ENCODE measurements at places on chromosomes 12 and 14.
A peak's percentile ranks its signal among the peaks of the same experiment; 100 is the strongest.

DNA sequence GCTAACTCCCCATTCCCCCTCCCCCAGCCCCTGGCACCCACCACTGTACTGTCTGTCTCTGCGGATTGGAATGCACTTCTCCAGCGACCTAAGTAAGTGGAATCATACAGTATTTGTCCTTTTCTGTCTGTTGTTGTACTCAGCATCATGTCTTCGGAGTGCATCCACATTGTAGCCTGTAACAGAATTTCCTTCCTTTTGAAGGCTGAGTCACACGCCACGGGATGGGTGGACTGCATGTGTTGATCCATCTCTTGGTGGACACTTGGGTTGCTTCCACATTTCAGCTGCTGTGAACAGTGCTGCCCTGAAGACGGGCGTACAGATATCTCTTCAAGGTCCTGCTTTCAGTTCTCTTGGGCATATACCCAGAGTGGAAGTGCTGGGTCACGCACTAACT lies 34.4 kb downstream of the DDX51 start:
- no peak for DNase-seq

DNA sequence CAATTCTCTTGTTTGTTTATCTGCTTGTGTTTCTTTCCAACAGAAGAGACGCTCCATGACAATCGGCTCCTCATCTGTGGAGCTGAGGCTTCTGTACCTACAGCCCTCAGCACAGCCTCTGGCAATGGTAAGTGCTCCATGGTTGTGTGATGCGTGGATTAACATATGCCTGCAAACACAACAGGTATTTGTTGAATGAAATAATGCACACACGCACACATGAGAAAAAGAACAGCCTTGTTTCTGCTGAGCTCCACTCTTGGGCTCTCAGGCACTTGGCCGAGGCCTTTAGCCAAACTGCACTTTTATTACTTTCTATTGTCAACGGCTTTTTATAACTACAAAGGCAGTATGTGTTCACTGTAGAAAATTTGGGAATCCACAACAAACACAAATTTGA lies 120.4 kb upstream of the TMCC3 start:
- no peak for DNase-seq

DNA sequence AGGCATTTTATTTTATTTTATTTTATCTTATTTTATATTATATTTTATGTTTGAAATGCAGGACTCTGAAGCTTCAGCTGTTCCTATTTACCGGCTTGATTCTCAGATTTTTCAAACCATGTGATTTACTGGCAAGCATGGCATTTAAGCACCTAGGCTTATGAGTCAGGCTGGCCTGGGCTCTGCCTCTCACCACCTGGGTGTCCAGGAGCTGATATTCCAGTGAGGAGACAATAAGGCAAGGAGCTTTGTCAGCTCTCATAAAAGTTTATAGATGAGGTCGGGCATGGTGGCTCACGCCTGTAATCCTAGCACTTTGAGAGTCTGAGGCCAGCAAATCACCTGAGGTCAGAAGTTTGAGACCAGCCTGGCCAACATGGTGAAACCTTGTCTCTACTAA lies 2.1 kb downstream of the DAO start:
- DNase-seq, result no peak

DNA sequence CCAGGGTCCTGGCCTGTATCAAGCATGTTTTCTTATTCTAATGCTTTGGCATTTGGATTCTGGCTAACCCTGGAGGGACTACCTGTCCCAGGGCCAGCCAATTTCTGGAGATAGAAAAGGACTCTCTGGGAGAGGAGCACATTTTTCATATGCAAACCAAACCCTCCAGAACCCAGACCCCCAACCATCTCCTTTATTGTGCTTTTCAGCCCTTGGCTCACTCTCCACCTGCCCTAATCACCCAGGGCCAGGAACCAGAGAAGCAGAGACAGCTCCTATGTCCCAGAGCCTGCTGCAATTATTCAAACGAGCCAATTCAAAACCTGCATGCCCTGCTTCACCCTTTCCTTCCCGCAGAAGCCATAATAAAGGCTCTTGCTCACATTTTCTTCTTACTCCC lies 23.8 kb downstream of the HSPB8 start:
- no peak for DNase-seq

GRCh38 chr12:52206304-52207040 lies 14.7 kb upstream of the KRT80 start:
- DNase-seq, result no peak

- no peak for DNase-seq
These were observed 205.0 kb downstream of the SUDS3 start for GRCh38 chr12:118581371-118581770.

- DNase-seq, result no peak
These were observed 156.5 kb upstream of the C14orf180 start for GRCh38 chr14:104422837-104423681.

GRCh38 chr14:89915114-89915878 lies 39.2 kb downstream of the EFCAB11 start:
- peak; percentile 84 for DNase-seq

- no peak for DNase-seq
These were observed 156.4 kb downstream of the ATP23 start for GRCh38 chr12:58097741-58098140.

DNA sequence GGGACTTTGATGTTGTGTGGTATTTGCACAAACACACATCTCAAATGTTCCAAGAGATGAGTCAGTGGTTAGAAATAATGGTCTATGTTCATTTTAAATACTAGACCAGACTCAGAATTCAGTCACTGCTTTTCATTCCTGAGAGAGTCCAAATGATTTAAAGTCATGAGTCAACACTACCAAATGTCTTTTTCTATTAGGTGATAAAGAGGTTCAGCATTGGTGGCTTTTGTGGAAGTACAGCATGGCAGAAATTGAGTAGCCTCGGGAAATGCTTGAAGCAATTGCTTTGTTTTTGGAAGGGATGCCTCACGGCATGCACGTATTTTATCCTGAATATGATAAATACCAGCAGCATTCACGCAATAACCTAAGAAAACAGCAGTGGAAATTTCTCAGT lies 115.7 kb downstream of the DIO2 start:
- peak; percentile 94 for DNase-seq

- no peak for DNase-seq
These were observed 34.1 kb downstream of the NOC4L start for GRCh38 chr12:132178316-132178715.

DNA sequence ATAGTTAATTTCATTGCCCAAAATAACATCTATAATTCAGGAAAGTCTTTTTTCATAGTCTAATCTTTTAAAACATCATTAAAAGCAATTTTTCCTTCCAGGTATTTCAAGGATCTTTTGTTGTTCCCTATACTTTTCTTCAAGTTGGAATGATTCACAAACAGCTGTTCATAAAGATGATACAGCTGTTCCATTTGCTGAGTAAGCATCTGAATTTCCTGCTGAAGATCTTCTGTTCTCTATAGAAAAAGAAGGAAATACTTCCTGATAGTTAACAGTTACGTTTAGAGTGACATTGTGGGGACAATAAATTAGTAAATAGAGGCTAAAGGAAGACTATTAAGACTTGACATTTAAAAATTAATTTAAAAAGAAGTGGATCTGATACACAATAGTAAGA lies 30.3 kb upstream of the ESR2 start:
- DNase-seq, result peak; percentile 57

GRCh38 chr12:41140117-41140516 lies 48.0 kb upstream of the PDZRN4 start:
- no peak for DNase-seq

DNA sequence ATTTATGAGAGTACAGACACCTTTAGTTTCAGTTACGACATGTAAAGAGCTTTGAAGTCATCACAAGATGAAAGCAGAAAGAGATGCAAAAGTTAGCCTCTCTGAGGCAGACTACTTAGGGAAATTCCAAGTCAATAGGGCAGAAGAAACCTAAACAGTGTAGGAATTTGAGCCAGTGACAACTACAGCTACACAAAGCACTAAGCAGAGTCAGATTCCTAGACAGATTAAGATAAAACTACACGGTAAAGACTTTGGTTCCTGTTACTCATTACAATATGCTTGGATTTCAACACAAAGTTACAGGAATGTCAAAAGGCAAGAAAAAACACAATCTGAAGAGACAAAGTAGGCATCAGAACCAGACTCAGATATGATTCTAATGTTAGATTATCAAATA lies 1302.3 kb downstream of the FSCB start:
- DNase-seq, result no peak

- DNase-seq, result no peak
These were observed 74.7 kb downstream of the DIO3 start for GRCh38 chr14:101635749-101636560.

- DNase-seq, result no peak
These were observed 7.1 kb upstream of the MYH6 start for GRCh38 chr14:23414906-23415820.

DNA sequence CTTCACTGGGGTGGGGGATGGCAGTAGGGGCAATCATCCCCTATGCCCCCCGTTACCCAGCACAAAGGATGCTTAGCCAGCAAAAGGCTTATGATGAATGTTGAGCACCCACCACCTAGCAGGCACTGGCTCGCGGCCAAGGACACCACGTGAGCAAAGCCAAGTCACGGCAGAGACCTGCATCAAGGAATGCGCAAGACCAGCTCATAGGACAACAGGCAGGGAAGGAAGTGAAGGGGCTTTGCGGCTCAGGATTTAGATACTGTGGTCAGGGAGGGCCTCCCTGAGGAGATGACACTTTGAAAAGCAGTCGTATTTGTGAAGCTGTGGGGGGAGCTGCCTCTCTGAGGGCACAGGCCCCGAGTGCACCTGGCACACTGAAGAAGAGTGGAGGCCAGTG lies 32.8 kb downstream of the SH2B3 start:
- peak; percentile 78 for DNase-seq

- no peak for DNase-seq
These were observed 29.9 kb downstream of the PPFIBP1 start for GRCh38 chr12:27553941-27554340.

- DNase-seq, result no peak
These were observed 125.2 kb downstream of the BCL11B start for GRCh38 chr14:99146616-99147365.

DNA sequence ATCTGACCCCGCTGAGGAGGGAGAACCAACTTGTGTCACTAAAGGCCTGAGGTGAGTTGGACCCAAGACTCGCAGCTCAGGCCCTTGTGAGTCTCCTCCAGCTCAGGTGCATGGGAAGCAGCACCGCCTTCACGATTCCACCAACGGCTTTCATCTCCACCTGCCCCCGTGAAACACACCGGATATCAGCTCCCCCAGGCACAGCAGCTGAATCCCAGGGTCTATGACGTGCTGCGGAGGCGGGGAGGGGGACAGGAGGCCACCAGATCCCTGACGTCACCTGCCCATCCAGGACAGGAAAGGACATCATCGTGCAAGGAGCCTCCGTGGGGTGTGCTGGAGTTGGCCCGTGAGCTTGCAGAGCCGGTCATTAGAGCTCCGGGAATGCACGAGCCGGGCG lies 18.5 kb upstream of the SFSWAP start:
- DNase-seq, result no peak

DNA sequence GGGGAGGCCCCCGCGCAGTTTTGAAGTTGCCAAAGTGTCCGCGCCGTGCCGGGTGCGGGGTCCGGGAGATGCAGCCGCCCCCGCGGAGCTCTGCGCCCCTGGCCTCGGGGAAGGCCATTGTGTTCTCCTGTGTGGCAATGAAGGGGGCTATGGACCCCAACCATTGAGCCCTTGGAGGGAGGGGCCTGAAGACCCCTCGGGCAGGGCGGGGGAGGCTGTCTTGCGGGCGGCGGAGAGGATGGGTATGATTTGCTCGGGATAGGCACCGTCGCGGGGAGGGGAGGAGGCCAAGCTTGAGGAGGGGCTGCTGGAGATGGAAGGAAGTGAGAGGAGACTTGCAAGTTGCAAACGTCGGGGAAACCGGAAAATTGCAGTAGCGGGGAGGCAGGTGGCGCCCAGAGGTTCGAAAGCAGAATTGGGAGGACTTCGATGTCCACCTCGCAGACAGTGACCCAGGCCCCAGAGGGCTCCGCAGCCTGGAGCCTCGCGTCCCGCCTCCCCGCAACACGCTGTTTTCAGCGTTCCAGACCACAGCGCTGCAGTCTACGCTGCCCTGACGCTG lies 25.4 kb downstream of the BCL11B start:
- no peak for DNase-seq

- no peak for DNase-seq
These were observed 200.7 kb upstream of the BCL2L14 start for GRCh38 chr12:11870041-11870451.

GRCh38 chr14:77092676-77093075 lies 5.4 kb upstream of the CIPC start:
- no peak for DNase-seq

GRCh38 chr12:56234746-56235436 lies 5.0 kb downstream of the SLC39A5 start:
- no peak for DNase-seq

DNA sequence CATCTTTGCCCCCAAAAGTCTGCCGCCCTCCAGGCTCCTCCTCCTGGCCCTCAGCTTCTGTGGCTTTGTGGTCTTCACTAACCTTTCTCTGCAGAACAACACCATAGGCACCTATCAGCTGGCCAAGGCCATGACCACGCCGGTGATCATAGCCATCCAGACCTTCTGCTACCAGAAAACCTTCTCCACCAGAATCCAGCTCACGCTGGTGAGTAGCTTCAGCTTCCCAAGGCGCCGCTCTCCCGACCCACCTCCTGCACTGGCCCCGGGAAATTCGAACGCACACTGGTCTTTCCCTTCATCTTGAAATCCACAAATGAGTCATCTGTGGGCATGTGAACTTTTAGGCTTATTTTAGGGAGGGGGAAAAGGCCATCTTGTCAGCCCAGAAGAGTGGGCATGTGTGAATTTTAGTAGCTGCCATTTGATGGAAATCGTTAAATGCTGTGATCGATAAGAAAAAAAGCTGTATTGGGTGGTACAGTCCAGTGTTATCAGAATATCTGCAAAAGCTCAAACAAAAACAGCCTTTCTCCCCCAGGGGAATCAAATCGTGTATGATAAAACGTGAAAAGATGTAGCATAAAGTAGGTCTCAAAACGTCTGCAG lies 700 bp downstream of the SLC35E3 start:
- DNase-seq, result peak; percentile 70

GRCh38 chr12:124428136-124428791 lies 133.4 kb downstream of the RFLNA start:
- peak; percentile 83 for DNase-seq

- no peak for DNase-seq
These were observed 103.3 kb upstream of the BTG1 start for GRCh38 chr12:92248977-92249376.

DNA sequence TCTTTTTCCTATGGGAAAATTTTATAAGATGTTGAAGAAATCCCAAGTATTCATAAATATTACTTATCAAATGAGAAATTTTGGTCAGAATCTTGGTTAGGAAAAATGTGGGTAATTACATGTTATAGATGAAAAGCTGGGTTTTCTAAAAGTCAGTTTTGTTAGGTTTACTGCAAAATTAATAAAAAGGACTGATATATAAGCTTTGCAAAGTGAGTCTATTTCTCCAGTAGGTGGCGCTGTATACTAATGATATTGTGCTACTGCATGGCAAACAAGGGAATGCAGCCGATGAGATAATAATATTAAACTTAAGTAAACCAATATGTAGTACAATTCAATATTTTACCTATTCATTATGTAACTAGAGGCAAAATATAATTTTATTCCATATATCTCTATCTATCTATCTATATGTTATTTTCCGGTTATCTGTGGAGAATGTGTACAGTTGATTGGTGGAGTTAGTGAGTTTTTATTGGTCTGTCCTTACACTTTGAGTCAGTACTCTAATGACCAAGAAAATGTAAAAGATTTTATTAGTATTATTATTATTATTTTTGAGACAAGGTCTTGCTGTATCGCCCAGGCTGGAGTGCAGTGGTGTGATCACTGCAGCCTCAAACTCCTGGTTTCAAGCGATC lies 32.9 kb downstream of the MIPOL1 start:
- peak; percentile 84 for DNase-seq
